Stimulated activated CD4-positive, alpha-beta T cell treated with anti-CD3 and anti-CD28 coated beads, TNF-alpha, amount 100 ng/mL, for 48 hours (primary cell): ENCODE measurements at places on chromosomes 16 and 17.

DNA sequence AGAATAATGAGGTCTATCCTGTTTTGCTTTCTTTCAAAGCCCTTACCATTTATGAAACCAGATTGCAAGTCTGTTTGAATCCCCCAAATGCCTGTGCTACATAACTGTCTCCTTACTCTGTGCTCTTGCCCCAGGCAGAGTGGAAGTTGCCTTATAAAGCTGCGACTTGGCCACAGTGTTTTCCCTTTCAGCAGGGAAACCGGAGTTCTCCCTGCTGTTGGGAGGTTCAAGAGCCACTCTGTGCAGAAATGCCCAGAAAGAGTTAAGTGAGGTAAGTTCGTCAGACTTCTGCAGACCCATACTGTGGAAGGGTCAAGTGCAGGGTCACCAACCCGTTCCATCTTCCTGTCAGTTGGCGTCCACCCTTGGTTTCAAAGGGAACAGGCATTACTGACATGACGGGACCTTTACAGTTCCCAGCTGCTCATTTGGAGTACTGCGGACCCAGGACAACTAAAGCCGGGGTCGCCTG is 508.9 kb downstream of the WWOX start:
- no peak for DNase-seq

DNA sequence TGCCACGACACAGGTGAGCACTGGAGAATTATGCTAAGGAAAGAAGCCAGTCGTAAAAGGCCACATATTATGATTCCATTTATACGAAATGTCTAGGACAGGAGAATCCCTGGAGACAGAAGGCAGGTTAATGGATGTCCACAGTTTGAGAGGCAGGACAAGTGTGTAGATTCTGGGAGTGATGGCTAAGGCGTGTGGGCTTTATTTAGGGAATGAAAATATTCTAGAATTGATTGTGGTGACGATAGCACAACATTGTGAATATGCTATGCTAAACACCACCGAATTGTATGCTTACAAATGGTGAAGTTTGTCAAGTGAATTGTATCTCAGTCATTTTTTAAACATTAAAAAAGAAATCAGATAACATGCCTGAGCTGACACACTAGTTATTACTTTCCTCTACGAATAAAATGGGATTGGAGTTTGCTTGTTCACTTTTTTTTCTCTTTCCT is 5.3 kb upstream of the TXNDC11 start:
- no peak for DNase-seq

DNA sequence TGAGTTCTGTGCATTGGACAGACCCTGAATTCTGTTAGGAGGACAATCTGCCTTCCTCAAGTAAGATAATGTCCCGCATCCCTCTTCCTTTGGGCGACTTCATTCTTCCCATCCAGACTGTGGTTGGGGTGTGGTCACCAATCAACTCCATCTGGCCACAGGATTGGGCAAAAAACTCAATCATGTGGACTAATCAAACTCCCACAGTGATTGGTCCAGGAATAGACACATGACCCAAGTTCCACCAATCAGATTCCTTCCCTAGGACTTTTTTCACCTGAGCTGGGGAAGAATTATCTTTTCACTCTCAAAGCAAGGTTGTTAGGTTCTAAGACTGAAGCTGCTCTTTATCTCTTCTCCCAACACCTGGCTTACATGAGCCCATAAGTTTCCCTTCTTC is 13.2 kb upstream of the NKD1 start:
- DNase-seq: no peak

- DNase-seq: no peak
These were observed 5.3 kb upstream of the KAT7 start for GRCh38 chr17:49783071-49783715.

DNA sequence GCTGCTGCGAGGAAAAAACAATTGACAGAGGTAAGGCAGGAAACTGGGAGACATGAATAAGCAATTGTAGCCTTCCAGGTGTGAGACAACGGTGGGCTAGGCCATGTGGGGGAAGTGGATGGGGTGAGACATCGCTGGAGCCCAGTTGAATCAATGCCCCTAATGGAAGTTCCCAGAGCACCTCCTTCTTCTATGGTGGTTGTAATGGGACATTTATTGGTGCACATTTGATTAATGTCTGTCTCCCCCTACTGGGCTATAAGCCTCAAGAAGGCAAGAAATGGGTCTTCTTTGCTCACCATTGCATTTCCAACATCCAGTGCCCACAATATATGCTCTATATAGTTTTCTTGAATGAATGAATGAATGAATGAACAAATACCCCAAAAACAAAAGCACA is 22.7 kb upstream of the CD300E start:
- DNase-seq: no peak

DNA sequence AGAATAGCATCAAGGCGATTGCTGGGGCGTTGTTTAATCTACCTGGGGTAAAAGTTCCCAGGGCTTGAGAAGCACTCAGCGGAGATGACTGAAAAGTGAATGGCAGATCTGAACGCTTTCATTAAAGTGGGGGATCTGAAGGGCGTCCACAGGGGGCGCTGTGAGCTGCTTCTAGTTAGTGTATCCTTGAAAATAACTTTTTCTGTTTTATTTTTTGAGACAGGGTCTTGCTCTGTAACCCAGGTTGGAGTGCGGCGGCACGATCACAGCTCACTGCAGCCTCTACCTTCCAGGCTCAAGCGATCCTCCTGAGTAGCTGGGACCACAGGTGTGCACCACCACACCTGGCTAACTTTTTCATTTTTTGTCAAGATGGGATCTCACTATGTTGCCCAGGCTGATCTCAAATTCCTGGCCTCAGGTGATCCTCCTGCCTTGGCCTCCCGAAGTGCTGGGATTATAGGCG is 360.4 kb downstream of the SEC14L1 start:
- no peak for DNase-seq

DNA sequence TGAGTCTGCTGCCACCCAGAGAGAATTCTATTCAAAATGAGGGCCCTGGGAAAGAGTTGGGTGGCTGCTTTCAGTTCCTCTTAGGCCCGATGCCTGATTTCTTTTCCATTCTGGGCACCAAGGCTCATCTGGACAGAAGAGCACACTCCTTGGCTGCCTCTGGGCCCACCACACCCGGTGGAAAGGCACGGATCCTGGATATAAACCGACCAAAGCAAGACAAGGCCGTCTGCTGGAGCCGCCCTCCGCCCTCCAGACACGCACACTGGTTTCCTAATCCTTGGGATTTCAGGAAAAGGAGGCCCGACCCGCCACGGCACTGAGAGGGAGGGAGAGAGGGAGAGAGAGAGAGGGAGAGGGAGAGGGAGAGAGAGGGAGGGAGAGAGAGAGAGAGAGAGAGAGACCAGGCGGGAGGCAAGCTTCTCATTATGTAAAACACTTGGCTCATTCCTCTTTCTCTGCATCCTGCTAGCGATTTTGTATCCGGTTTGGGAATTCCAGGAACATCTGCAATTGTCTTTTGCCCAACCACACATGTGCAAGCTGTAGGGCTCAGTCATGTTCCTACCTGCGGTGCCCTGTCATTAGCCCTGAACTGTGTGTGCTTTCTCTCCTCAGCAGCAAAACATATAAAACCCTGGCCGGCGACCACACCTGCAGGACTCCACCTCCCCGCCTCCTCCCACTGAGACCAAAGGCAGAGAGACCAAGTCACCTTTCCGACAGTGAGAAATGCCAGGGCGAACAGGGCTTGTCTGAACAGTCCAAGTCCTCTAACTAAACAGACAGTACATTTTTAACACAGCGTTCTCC is 347.2 kb downstream of the SOX9 start:
- no peak for DNase-seq

DNA sequence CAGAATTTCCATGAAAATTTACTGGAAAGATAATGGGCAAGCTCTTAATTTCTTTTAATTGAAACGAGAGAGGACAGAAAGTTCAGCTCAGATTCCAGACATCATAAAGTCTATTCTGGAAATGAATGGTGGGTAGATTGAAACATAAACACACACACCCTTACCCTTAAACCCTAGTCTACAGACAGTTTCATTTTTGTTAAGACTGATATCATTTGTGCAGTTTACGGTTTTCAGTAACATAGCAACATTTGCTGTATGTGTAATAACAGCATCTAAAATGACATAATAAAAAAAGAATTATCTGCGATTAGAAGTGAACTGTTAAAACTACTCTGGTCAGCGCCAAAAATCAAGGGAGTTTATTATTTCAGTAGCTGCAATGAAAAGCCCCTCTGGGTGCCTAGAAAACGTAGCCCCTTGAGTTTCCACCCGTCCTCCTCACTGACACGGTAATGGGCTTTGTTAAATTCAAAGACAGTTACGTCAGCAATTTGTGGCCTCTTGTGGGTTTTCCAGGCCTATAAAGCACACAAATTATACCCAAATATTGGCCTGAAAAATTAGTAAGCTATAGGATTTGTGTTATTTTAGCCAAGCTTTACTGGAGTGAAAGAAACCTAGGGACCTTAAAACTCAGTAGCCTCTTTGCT is 520.6 kb upstream of the SOX9 start:
- no peak for DNase-seq
